ENCODE measurements at places on chromosomes 3 and 15. TPM values are rescaled to one million over a fixed set of nuclear protein-coding genes. Genes with fewer than 3 reads are reported as not detected.

Gene ZPLD1
- polyA plus RNA-seq, result 0.04 TPM

Gene PP2D1
- not detected for polyA plus RNA-seq

Gene HRG
- not detected for polyA plus RNA-seq

Gene ZIC1
- polyA plus RNA-seq, result not detected

Gene LIPC
- polyA plus RNA-seq, result 0.22 TPM

Gene CDHR4
- 0.80 TPM for polyA plus RNA-seq

Gene SLC12A1
- polyA plus RNA-seq, result not detected

Gene HACL1
- 7.5 TPM for polyA plus RNA-seq

Gene CLDN18
- polyA plus RNA-seq, result not detected

Gene SPTSSB
- polyA plus RNA-seq, result 0.51 TPM

Gene SLC35A5
- polyA plus RNA-seq, result 6.1 TPM

Gene P2RY14
- 4.0 TPM for polyA plus RNA-seq

Gene CMTM8
- 8.4 TPM for polyA plus RNA-seq

Gene GOLGA8K
- 0.12 TPM for polyA plus RNA-seq

Gene CILP
- 2.1 TPM for polyA plus RNA-seq

Gene DLL4
- polyA plus RNA-seq, result 8.7 TPM

Gene RBP2
- polyA plus RNA-seq, result not detected

Gene MKRN2OS
- not detected for polyA plus RNA-seq

Gene VEPH1
- polyA plus RNA-seq, result 0.13 TPM

Gene TIMP4
- polyA plus RNA-seq, result 7.3 TPM

Gene PROS1
- 17.2 TPM for polyA plus RNA-seq

Gene CHDH
- polyA plus RNA-seq, result 1.7 TPM

Gene GPR27
- 0.26 TPM for polyA plus RNA-seq

Gene FBXW12
- not detected for polyA plus RNA-seq

Gene PLAAT1
- 7.0 TPM for polyA plus RNA-seq

Gene LRTM1
- polyA plus RNA-seq, result not detected

Gene HHATL
- 332 TPM for polyA plus RNA-seq

Gene OIP5
- 0.33 TPM for polyA plus RNA-seq

Gene ITGB5
- polyA plus RNA-seq, result 18.5 TPM

Gene ATP13A5
- not detected for polyA plus RNA-seq

Gene HYAL1
- 70.5 TPM for polyA plus RNA-seq

Gene ADAMTS9
- 33.4 TPM for polyA plus RNA-seq

Gene PLA2G4D
- polyA plus RNA-seq, result not detected

Gene MUC4
- polyA plus RNA-seq, result 0.01 TPM

Gene TP63
- polyA plus RNA-seq, result 0.22 TPM

Gene KIF15
- 0.32 TPM for polyA plus RNA-seq

Gene GABRR3
- not detected for polyA plus RNA-seq

Gene SAMMSON
- polyA plus RNA-seq, result not detected

Gene WDR73
- polyA plus RNA-seq, result 18.4 TPM

Gene LSG1
- polyA plus RNA-seq, result 17.9 TPM

Gene NPAP1
- polyA plus RNA-seq, result under 0.01 TPM

Gene KCNMB2
- polyA plus RNA-seq, result 2.8 TPM

Gene CASR
- not detected for polyA plus RNA-seq

Gene ACAN
- polyA plus RNA-seq, result 0.66 TPM

Gene FEZF2
- polyA plus RNA-seq, result not detected

Gene NANOGP8
- not detected for polyA plus RNA-seq

Gene GUCA1C
- not detected for polyA plus RNA-seq

Gene CHRM5
- polyA plus RNA-seq, result not detected

Gene TMF1
- polyA plus RNA-seq, result 6.7 TPM

Gene PYGO1
- polyA plus RNA-seq, result 0.81 TPM

Gene TNIK
- polyA plus RNA-seq, result 9.3 TPM

Gene ARPP21
- polyA plus RNA-seq, result 0.06 TPM

Gene TRH
- polyA plus RNA-seq, result 0.01 TPM

Gene MEX3B
- polyA plus RNA-seq, result 3.0 TPM

Gene CAPN3
- polyA plus RNA-seq, result 2.7 TPM

Gene CD47
- 32.4 TPM for polyA plus RNA-seq

Gene NEO1
- 4.7 TPM for polyA plus RNA-seq

Gene MKRN3
- polyA plus RNA-seq, result not detected

Gene RLBP1
- polyA plus RNA-seq, result not detected
